ENCODE measurements at places on chromosomes 2 and 18. TPM values are rescaled to one million over a fixed set of nuclear protein-coding genes. Genes with fewer than 3 reads are reported as not detected.

SMIM21 gene
- total RNA-seq = not detected

PDIA6 gene
- 354 TPM for total RNA-seq

XDH gene
- total RNA-seq = 1.3 TPM

PARD3B gene
- 2.3 TPM for total RNA-seq

CNRIP1 gene
- total RNA-seq = 0.81 TPM

LIMS4 gene
- total RNA-seq = 0.07 TPM

GKN2 gene
- not detected for total RNA-seq

UGT1A10 gene
- not detected for total RNA-seq

CCBE1 gene
- total RNA-seq = 1.3 TPM

ELOA2 gene
- total RNA-seq = not detected

SERPINB13 gene
- total RNA-seq = not detected

DNAJC5G gene
- not detected for total RNA-seq

BCL11A gene
- 30.5 TPM for total RNA-seq

- DNase-seq = no peak
These were observed 35.8 kb upstream of the ASPRV1 start for GRCh38 chr2:69997015-69997830.

DNA sequence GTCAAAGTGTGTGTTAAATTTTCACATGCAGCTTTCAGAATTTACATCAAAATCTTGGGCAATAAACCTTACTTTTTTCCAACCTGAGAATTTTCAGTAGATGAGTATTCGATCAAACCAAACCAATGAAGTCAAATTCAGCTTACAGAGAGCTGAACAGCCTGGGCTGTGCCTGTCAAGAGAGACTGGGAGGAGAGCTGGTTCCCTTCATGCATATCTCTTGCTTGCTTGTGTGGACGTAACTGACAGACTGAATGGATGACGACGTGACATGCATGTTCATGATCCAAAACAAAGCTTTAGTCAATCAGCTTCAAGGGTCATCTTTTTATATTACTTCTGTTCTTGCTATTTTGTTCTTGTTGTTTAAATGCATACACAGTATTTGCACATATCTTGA lies 145.2 kb downstream of the GALNT3 start:
- DNase-seq = no peak

- no peak for DNase-seq
These were observed 284.6 kb downstream of the MBD5 start for GRCh38 chr2:148305476-148305875.

- no peak for DNase-seq
These were observed 97.5 kb upstream of the KCNJ3 start for GRCh38 chr2:154600927-154601494.

- DNase-seq = no peak
These were observed 51.0 kb downstream of the ZNF236 start for GRCh38 chr18:76873311-76873710.

GRCh38 chr2:150212722-150213171 lies 274.7 kb downstream of the RND3 start:
- no peak for DNase-seq

- no peak for DNase-seq
These were observed 11.5 kb upstream of the KYNU start for GRCh38 chr2:142865924-142866323.

DNA sequence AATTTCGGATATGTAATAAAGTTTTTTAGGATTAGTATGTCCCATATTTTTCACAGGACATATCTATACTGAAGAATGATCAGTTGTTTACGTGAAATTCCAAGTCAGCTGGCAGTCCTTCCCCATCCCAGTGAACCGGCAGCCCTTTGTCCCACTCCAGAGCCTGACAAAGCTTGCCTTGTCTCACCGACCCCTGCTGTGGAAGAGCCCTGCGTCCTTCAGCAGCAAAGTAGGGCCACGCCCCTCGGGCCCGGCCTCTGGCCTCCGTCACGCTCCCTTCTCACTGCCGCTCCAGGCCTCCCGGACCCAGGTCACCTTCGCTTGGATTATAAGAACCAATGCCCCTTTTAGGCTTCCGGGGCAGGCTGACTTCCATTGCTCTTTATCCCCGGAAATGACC lies 89.8 kb upstream of the TGIF1 start:
- DNase-seq = peak; percentile 83

DNA sequence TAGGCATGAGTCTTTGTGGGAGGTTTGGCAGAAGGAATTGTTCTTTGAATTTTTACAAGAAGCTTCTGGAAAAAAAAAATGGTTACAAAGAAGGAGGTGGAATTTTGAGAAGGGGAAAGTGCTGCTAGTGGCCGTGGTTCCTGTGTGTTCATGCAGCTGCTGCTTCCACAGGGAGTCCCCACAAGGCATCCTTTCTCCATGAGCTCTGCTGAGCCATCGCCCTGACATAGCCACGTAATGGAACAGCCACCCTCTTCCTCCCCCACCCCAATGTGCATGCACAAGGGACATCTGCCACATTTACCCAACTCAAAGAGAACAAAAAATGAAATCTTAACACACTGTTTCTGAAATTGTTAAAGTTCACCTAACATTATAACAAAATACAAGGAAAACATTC lies 529.7 kb downstream of the SATB2 start:
- DNase-seq = no peak

DNA sequence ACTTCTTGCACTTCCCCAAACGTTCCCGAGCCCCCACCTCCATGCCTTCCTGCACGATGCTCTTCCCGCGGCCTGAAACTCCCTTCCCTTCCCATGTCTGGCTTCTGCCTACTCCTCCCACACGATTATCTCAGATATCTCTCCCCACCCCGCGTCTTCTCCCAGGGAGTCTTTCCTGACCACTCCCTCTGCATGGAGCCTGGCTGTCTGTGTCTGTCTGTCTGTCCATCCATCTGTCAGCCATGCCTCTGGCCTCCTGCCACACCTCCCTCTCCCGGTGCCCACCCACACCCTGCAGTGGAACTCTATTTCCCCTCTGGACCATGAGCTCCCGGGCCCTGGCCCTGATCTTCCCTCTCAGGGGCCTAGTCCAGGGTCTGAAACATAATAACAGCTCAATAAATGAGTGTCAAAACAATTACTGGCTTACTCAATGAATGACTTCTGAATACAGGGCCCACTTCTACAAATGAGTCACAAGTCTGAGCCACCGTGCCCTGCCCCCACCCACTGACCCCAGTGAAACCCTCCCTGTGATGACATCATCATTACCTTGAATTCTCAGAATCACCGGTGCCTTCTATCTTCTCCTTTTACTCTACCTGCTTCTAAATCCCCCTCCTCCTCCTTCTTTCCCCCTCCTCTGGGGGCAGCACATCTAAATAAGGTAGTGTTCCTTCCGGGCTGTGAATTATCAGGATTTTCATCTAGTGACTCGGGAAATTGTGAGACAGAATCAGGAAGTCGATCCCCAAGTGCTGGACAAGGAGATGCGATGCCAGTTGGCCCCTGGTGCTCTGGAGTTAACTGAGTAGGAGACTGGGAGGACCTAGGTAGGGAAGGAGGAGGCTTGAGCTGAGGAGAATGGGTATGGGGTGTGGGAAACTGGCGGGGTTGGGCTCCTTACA lies 46.1 kb upstream of the PLB1 start:
- no peak for DNase-seq

- no peak for DNase-seq
These were observed 45.7 kb downstream of the MAP3K2 start for GRCh38 chr2:127342101-127342500.

DNA sequence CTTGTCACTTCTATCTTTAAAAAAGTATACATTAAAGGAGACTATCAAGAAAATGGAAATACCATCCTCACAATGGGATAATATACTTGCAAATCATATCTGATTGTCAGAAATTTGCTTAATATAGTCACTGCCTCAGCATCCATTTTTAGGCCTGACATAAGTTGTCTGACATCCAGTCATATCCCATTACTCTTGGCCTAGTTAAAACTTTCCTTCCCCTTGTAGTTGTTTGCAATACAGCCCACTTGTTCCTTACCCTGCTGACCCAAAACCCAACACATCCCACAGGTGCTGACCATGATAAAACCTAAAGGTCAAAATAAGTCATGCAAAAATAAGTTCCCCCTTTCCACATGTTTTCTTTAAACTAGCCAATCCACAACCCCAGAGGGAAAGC lies 3.6 kb upstream of the ARHGEF33 start:
- DNase-seq = no peak

DNA sequence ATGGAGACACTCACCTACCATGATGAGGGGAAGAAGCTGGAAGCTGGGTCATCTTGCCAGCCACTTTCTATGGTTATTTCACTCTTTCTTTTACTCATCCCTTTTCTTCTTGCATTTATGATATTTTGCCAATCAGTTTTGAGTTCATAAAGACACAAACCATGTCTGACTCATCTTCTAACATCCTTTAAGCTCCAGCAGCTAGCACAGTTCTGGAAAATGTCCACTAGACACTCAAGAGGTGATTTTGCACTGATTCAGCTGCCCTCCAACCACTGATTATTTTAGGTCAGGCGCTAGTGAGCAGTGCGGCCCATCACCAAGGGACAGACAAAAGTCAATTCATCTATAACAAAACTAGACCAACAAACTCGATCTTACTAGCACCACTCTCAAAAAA lies 537.1 kb upstream of the ID2 start:
- DNase-seq = no peak

- no peak for DNase-seq
These were observed 37.2 kb downstream of the AQP12A start for GRCh38 chr2:240728827-240729226.

DNA sequence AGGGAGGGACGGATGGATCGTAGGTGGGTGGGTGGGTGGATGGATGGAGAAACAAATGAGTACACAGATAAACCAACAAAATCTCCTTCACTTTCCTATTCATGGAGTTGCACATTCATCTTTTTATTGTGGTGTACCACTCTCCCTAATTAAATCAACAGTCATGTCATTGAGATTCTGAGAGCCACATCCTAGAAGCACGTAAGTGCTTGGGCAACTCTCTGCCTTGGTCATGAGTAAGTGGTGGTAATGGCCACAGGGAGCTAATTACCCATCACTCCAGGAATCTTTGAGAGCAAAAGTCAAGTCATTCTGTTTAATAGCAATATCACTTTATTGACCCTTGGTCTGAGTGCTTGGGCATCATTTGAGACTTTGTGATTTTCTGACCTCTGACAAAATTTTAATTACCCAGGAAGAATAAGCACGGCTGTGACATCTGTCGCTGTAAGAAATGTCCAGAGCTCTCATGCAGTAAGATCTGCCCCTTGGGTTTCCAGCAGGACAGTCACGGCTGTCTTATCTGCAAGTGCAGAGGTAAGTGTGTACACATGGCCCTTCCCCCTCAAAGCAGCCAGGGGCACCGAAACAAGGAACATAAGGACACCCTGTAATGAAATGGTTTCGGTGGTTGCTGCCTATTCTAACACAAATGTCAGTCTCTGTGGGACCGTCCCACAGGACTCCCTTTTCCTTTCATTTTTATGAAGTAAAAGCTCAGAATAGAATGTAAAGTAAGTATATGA lies 85.9 kb downstream of the FEZ2 start:
- no peak for DNase-seq

DNA sequence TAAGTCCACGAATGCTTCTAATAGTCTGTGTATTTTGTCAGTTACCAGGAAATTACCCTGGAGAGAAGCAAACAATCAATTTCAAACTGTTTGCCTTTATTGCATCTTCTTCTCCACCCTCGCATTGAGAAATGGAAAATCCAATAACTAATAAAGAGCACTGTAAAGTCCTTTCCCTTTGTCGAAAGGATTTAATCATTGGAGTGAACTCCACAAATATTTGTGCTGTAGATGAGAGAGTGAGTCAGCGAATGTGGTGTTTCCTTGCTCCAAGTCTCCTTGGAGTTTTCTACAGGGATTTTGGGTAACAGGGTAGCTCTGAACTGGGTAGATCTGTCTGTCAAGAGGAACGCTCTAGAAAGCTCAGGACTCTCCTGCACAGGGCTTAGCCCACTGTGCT lies 240.2 kb downstream of the KCNS3 start:
- DNase-seq = no peak

DNA sequence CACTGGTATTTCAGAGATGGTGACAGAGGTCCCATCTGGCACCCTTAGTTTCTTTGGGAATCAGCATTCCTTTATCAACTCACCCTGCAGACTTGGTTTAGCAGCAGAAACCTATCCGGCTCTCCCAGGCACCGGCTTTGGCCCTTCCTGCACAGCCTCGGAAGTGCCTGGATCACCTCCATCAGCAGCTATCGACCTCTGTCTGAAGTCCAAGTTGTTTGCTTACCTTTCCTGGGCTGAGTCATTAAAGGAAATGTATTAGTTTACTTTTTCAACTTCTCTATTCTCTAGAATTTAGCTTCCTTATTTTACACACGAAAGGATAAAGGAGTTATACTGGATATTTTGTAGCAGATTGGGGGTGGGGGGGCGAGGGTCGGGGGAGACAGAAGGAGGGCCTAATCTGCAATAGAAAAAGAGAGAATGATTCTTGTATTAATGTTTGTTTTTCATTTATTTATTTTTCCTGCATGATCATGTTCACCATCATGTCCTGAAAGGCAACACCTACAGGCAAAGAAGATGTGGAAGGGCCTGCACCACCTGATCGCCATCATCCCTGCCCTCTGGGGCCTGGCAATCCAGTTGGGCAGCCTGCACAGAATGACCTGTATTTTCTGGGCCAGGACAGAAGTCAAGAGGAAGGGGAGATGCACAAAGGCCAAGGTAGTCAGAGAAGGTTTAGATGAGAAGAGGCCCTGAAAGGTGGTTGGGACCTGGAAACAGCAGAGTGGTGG lies 22.1 kb upstream of the MAT2A start:
- no peak for DNase-seq

GRCh38 chr2:38909872-38910271 lies 20.2 kb downstream of the ARHGEF33 start:
- DNase-seq = no peak

Measured in H7 (cell line).